ENCODE measurements at places on chromosomes 7 and 10. TPM values are rescaled to one million over a fixed set of nuclear protein-coding genes. Genes with fewer than 3 reads are reported as not detected.

- no peak for ATAC-seq
Observed at GRCh38 chr10:32360241-32360640, 13.3 kb upstream of the EPC1 start.

DNA sequence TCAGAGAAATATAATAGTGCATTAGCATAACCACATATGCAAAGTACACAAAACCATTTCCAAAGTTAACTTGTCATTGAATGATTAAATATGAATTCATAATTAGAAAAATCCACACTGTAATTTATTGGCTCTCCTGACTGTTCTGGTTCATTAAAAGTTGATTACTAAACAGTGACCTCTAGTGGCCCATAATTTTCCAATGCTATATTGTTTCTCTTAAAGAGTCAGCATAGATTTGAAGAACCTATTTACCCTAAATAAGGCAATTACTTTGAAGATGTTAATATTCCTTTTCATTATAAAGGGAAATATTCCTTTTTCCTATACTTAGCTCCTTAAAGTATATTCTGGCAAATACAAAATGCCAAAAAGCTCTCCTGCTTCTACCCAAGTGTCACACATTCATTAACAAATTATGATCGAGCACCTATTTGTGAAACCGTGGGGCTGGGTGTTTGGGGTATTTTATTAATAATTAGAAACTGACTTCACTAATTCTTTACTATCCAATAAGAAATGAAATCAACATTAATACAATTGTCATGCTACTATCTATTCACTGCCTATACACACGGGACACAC is 86.2 kb downstream of the HIBADH start:
- ATAC-seq, result no peak

DNA sequence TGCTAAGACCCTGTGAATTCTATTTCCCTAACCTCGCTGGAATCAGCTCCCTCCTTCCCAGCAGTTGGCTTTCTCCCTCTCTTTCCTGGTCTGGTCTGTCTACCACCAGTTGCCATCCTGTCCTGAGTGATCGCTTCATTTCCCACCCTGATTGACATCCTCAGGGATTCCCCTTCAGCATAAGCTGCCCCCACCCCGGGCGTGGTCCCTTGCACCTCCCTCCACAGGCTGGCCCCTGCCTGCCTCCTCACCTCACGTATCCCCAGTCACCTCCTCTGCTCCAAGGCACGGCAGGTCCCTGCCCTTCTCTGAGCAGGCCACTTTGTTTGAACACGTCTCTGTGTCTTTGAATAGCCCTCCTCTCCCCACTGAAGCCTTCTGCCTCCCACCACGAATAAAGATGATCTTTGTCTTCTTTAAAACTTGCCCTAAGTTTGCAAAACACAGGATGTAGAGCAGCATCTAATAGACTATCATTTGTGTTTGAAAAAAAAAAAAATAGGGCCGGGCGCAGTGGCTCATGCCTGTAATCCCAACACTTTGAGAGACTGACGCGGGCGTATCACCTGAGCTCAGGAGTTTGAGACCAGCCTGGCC is 233.5 kb downstream of the CUX1 start:
- no peak for ATAC-seq

DNA sequence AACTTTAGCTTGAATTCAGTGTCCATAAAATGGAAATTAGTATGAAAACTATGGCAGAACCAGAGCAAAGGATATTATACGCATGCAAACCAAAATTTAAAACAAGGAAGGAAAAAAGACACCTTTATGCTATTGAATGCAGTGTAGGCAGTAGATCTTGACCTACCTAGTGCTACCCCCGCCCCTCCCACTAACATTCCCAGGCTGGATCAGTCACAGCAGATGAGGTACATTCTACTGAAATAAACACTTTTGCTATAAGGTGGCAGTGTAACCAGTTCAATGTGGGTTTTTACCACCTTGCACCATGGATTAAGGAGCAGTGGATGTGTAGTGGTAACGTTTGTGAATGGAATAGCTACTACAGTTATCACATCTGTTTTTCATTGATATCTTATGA is 27.9 kb downstream of the SRI start:
- ATAC-seq, result no peak

GRCh38 chr7:30650421-30650808 is 31.8 kb downstream of the CRHR2 start:
- no peak for ATAC-seq

GRCh38 chr7:151773797-151774196 is 103.1 kb downstream of the PRKAG2 start:
- no peak for ATAC-seq

DNA sequence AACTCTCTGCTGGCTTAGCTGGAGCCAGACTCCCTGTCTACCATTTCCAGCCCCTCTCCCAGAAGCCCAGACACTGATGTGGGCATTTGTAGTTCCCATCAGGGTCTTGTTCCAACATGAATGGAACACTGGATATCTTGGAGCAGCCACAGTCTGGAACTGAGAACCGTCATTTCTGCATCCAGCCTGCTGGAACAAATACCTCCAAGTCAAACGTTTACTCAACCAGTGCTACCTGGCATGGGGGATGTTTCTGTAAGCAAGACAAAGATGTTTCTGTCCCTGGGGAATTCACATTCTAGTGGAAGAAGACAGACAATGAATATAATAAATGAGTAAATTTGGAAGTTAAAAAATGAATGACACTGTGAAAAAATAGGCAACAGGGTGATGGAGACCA is 70.8 kb upstream of the ZNF438 start:
- no peak for ATAC-seq

- ATAC-seq, result no peak
Observed at GRCh38 chr7:130719541-130719940, 14.5 kb downstream of the KLF14 start.

- no peak for ATAC-seq
Observed at GRCh38 chr7:4056552-4057288, 625.4 kb upstream of the FOXK1 start.

DNA sequence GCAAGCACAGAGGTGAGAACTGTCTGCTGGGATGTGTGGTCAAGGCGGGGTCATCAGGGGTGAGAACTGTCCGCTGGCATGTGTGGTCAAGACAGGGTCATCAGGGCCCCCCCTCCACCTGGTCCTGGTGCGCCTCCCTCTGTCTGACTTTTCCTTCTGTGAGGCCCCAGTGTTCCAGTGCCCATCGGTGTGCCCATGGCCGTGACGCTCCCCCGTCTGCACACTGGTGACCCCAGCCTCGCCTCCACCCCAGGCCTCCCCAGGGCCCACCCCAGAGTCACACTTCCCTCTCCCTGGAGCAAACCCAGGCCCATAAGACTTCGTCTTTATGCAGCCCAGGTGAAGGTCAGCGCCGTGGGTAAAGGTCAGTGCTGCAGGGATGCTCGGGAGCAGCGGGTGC is 70.1 kb upstream of the TCERG1L start:
- ATAC-seq, result no peak

- no peak for ATAC-seq
Observed at GRCh38 chr7:24328050-24328449, 44.1 kb downstream of the NPY start.

DNA sequence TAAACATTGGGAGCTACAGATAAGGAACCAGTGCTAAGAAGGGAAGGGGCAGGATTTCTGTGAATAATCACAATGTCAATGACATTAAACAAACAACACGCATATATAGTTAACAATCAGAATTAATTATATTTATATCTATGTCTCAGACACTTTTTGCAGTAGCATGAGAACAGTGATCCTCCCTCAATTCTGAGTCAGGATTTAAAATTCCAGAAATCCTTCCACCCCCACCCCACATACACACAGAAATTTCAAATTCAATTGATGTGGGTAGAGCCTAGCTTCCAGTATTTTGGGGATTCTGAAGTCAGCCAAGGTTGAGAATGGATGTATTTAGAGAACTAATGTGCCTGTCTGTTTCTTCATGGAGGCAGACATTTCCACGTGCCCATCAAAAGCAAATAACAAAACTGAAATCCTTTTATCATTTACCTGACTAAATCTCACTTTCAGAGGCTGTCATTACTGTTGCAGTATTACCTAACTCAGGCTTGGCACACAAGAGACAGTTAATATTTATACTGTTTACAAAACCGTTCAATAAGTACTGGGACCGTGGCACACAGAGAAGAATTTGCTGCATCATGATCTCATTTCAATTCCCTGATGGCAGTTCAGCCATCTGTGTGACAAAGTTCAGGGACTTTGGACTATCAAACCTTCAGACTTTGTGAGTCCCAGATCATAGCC is 116.6 kb upstream of the PALS2 start:
- no peak for ATAC-seq

DNA sequence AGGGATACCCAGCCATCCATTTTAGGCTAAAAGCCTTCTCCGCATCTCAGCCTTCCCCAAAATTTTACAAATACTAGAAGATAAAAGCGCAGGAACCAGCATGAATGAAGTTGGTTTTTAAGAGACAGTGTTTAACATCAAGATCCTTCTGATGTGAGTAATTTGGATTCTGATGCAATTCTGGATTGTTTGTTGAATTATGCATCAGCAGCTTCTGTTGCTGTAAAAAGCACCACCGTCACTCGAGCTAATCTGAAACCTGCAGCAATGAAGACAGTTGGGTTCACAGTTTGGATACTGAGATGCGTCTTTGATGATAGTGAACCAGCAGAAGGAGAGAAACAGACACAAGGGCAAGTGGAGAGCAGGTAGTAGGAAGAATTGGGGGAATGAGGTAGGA is 179.2 kb downstream of the PLXNA4 start:
- no peak for ATAC-seq

- ATAC-seq, result peak; percentile 38
Observed at GRCh38 chr10:88288320-88289059, 294.6 kb downstream of the RNLS start.

GRCh38 chr10:78975926-78976325 is 92.8 kb upstream of the ZMIZ1 start:
- ATAC-seq, result no peak

DNA sequence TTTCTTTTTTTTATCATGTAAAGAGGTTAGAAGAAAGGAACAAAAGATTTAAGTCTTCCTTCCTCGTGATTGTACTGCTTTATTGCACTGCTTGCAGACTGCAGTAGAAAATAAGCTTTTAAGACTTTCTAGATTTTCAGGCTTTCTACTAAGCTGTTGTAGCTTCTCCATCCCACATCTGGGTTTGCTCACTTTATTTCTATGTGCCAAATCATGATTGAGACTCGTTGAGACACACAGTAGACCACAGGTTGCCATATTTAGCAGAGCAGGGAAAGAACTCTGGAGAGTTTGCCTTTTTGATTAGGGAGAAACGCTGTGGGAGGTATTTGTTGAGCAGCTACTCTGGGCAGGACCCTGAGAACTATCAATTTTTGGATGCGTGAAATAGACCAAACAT is 89.2 kb upstream of the BTBD16 start:
- no peak for ATAC-seq

Gene CHN2
- total RNA-seq, result 0.85 TPM

Gene COL13A1
- total RNA-seq, result not detected

Gene BICC1
- 0.05 TPM for total RNA-seq

Gene OIT3
- not detected for total RNA-seq

Gene VGF
- 0.13 TPM for total RNA-seq

Gene SUN3
- total RNA-seq, result 0.50 TPM
